Activated T-cell treated with anti-CD3 and anti-CD28 coated beads, Interleukin-2, amount 50 U/mL, for 48 hours (primary cell): ENCODE measurements at places on chromosomes 13 and 19.
A peak's percentile ranks its signal among the peaks of the same experiment; 100 is the strongest.

- no peak for DNase-seq
Observed at GRCh38 chr19:51124729-51125128, at the start of gene SIGLEC9. Gene SIGLEC9 (plus strand): TSS chr19:51124906. CDS start chr19:51124975, 69 bp downstream.

GRCh38 chr19:37977992-37978391 lies 71.0 kb downstream of the SIPA1L3 start:
- DNase-seq = no peak

GRCh38 chr13:35630551-35631275 lies 154.2 kb upstream of the MAB21L1 start:
- DNase-seq = no peak

DNA sequence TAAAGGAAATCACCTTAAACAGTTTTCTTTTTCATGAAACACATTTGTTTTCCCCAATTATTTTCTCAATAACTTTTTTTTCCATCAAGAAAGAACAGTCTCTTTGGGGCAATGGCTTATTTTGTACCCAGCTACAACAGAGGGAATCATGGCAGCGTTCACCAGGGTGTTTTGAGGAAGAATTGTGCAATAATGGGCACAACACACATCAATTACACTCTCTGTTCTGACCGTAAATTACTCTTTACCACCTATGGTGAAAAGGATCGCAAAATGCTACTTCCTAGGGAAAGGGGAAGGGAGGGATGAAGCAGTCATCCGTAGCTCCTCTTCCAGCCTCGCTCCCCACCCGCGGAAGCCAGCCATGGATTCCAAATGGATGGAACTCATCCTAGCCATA lies 38.6 kb downstream of the TMTC4 start:
- no peak for DNase-seq

DNA sequence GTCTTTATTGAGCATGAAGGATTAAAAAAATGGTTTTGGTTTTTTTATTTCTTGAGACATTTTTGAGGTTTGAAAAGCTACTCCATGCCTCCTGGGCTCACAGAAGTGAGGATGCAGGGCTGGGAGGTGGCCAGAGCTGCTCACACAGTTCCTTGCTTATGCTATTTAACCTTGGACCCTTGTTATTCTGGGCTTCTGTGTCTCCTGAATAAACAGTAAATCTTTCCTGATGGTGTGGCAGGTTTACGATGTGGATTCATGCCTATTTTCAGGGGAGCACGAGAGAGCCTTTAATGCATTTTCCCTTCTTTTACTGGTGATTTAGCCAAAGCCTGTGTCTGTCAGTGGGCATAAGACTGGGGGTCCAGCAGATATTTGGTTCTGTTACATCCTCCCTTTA lies 34.3 kb upstream of the PCDH8 start:
- DNase-seq = no peak

- DNase-seq = no peak
Observed at GRCh38 chr13:97460853-97461252, 26.9 kb downstream of the RAP2A start.

- DNase-seq = no peak
Observed at GRCh38 chr19:35056513-35057063, 15.1 kb downstream of the HPN start.

DNA sequence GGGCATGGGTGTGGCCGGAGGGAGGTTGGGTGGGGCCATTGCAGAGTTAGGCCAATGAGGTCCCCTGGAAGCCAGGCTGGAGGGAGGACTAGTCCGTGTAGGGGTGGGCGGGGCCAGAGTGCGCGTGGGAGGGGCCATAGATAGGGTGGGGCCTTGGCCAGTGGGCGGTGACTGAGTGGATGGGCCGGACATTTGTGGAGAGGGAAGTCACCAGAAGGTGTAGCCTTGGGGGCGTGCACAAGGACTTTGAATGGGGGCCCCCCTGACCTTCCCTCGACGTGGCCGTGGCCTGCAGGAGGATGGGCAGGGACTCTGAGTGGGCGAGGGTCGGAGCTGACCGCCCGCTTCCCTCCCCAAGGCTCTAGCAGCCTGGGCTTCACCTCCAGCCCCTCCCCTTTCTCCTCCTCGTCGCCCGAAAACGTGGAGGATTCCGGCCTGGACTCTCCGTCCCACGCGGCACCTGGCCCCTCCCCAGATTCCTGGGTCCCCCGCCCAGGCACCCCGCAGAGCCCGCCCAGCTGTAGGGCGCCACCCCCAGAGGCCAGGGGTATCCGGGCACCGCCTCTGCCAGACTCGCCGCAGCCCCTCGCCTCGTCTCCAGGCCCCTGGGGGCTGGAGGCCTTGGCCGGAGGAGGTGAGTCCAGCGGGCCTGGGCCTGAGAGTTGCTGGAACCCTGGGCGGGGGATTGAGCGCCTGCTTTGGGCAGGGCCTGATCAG lies 16.5 kb upstream of the B3GNT3 start:
- DNase-seq = peak; percentile 80

DNA sequence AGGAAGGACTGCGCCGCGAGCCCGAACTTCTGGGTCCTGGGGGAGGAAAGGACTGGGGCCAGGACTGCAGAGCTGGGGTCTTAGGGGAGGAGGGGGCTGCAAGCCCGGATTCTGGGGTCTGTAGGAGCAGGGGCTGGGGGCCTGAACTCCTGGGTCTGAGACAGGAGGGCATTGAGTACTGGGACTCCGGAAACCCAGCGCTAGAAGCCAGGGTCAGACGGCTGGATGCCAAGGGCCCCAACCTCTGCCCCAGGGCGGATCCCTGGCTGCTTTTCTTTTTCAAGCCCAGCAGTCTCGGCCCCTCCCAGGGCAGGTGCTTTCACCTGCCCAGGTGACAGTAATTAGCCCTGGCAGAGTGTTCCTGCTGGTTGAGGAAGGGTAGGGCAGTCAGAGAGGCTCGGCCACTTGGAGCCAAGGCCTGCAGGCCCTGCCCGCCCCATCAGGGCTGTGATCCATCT lies 2.3 kb downstream of the MYH14 start:
- DNase-seq = no peak

GRCh38 chr13:95356916-95357315 lies 55.7 kb upstream of the ABCC4 start:
- DNase-seq = no peak

- peak; percentile 1 for DNase-seq
Observed at GRCh38 chr19:35379992-35380391, 9.1 kb downstream of the GPR42 start.

DNA sequence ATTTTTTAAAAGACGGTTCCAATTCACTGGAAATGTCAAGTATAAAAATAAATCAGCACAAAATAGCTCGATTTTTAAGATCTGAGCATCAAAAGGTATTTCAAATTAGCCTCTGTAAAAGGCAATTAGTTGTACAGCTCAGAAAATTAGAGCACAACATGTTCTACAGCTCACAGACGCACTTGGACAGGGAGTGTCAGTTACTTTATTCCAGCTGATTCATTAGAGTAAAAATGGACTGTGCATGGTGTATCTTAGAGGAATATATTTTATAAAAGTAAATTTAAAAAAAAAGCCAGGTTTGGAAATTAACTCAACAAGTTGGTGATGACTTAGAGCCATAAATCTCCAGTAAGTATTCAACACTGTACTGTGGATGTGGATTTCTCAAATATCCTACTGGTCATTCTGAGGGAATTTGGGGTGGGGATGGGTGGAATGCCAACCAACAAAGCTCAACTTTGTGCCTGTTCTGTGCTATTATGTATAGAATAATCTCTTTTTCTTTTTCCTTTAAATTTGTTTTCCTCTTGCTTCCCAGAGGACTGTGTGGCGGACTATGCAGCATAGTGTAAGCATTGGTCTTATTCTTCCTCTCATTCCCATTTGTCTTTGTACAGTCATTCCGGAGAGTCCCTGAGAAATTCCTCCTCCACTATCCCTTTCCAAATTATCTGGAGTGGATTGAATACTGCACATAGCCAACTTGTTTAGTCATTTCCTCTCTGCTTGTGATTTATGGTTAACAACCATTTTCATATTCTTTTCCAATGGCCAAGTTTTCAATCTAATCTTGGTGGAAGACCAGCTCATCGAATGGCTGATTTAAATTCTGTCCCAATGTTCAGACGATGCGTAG lies 169.3 kb downstream of the DCT start:
- no peak for DNase-seq

DNA sequence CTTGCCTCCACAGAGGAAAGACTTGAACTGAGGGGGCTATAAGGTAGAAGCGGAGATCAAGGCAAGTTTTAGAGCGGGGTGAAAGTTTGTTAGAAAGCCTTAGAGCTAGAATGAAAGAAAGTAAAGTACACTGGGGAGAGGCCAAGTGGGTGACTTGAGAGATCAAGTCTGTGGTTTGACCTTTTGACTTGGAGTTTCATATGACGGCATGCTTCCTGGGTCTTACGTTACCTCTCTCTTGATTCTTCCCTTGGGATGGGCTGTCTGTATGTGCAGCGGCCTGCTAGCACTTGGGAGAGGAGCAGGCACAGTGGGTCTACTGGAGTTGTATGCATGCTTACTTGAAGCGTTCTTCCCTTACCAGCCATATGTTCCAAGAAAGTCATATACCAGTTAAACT lies 1768.5 kb downstream of the PCDH9 start:
- no peak for DNase-seq

DNA sequence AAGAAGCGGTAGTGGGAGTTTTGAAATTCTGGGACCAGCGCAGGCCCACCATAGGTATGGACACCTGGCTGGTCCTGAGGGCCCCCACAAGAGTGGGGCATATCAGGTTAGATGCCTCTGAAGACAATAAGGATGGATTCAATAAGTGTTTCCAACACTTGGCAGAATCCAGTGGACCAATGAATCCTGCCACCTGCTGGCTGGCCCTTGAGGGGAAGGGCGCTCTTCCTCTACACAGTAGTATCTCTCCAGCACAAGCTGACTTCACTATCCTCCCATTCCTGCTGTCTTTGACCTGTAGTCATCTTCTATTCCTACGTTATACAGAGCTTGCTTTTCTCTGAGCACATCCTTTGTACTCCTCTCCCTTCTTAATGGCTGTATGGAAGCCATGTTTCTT lies 199.7 kb upstream of the TSHZ3 start:
- no peak for DNase-seq

DNA sequence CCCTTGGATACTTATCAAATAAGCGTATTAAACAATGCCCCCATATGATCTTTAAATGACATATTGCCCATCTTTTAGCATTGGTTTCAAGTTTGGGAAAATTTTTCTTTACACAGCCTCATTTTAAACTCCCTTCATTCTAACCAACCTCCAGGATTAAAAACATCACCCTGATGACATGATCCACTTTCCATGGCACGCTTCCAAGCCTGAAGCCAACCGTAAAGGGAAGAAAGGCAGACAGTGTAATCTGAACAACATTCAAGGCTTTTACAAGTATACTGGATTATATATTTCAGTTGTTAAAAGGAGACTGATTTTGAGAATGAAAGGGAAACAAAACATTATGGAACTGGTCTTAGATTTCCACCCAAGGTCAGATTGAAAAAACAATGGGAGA lies 1721.9 kb downstream of the OLFM4 start:
- no peak for DNase-seq

- DNase-seq = no peak
Observed at GRCh38 chr13:93398167-93399035, 171.8 kb downstream of the GPC6 start.

DNA sequence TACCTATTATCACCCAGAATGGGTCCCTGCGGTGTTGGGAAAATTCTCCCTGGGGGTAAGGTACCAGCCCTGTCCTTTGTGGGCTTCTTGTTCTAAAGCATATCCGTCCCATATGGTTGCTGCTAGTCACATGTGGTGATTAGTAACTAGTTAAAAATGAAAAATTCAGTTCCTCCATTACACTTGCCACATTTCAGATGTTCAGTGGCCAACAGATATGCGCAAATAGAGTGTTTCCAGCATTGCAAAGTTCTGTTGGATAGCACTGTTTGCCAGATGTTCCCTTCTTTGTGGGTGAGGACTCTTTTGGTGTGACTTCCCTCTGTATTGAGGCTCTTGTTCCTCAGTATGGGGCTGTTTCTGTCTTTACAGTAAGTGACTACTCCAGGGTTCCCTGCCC lies 3.8 kb downstream of the CNOT3 start:
- no peak for DNase-seq

DNA sequence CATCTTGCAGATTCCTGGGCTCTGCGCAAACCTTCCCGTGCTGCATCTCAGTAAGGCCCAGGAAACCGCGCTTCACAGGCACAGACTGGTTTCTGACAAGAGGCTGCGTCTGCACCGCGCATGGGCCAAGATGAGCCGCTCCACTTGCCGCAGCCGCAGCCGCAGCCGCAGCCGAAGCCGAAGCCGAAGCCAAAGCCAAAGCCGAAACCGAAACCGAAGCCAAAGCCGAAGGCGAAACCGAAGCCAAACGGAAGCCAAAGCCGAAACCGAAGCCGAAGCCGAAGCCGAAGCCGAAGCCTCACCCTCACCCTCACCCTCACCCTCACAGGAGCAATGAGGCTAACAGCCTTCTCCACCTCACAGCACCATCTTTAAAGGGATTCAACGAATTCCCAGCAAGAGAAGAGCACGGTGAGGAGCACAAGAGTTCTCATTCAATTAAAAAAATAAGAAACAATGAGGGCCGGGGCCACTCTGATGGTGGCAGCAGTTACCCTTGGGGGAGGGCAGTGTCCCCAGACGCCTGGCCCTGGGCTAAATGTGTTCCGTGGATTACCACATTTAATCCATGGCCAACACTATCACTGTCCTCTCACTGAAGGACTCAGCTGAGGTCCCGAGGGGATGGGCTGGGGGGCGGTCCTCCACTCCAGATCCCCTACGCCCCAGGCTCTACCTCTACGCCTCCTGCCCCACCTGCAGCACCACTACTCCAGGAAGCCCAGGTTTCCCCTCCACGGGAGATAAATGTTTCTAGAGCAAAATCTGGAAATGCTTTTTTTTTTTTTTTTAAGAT lies 29.1 kb downstream of the ZNF787 start:
- DNase-seq = no peak

DNA sequence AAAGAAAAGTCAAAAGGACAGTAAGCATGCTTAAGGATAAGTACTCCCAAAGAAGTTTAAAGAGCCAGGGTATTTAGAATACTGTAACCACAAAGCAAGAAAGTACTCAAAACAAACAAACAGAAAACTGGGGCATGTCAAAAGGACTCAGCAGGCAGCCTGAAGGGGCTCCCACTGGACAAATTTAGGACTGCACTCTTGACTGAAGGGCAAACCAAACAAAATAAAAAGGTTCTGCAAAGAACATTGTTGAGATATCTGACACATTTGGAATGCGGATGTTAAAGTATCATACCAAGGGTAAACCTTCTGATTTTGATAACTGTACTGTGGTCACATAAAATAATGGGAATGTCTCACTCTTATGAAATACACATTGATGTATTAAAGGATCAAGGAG lies 157.4 kb downstream of the TNFSF13B start:
- no peak for DNase-seq

DNA sequence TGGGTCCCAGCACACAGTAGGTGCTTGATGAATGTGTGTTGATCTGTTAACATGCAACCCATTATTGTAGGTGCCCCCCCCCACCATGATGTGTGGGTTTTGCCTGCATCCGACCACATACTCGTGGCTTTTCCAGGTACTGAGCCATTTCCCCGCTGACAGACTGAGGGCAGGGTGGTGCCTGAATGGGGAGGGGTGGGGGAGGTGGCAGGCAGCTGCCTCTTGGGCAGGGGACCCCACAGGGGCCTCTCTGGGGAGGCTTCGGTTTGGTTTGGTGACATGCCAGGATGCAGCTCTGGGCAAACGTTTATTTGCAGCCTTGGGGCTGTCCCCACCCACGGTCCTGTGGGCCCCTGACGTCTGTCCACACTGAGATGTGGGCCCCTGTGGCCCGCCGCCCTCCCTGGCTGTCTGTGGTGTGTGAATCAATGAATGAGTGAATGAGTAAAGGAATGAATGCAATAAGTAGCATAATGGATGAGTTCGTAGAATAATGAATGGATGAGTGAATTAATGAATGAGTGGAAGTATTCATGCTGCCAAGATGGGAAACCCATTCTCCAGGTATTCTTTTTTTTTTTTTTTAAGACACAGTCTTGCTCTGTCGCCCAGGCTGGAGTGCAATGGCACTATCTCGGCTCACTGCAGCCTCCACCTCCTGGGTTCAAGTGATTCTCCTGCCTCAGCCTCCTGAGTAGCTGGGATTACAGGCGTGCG lies 9.0 kb upstream of the JUND start:
- DNase-seq = peak; percentile 97
